ENCODE measurements at places on chromosomes 2 and 18.

DNA sequence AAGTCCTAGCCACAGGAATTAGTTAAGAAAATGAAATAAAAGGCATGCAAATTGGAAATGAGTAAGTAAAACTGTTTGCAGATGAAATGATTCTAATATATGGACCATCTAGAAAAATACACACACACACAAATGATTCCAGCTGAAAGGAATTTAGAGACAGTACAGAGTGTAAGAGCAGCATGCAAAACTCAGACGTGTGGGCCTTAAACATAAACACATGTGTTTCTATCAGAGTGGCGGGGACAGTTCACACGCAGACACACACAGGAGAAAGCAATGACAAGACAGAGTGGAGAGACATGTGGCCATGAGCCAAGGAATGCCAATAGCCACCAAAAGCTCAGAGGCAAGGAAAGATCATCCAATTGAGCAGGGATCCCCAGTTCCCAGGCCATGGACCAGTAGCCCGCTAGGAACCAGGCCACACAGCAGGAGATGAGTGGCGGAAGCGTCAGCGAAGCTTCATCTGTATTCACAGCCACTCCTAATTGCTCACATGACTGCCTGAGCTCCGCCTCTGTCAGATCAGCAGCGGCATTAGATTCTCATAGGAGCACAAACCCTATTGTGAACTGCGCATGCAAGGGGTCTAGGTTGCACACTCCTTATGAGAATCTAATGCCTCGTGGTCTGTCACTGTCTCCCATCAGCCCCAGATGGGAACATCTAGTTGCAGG is 155.4 kb downstream of the ARL4C start:
- DNase-seq: no peak

DNA sequence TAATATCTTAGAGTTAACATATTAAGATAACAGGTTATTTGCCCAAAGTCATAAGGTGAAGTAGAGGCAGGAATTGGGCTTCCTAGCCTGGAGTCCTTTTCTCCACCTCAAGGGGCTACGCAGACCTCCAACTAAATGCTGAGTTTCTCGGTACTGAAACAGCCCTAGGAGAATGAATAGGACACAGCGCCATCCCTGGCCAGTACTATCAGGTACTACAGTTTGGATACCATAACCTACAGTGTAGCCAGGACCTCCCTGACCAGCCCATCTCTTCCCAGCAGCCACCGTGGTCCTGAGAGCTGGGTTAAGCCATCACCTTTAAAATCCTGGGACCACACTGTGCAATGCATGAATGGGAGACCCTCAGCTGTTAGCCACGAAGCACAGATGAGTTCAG is 15.7 kb downstream of the CASP8 start:
- no peak for DNase-seq

GRCh38 chr2:152167065-152167464 is 8.5 kb downstream of the STAM2 start:
- peak; percentile 47 for DNase-seq

GRCh38 chr2:6970976-6971480 is 53.8 kb downstream of the RNF144A start:
- no peak for DNase-seq

- peak; percentile 62 for DNase-seq
These were observed 630 bp upstream of the PPP1R1C start for GRCh38 chr2:181984814-181985631.

DNA sequence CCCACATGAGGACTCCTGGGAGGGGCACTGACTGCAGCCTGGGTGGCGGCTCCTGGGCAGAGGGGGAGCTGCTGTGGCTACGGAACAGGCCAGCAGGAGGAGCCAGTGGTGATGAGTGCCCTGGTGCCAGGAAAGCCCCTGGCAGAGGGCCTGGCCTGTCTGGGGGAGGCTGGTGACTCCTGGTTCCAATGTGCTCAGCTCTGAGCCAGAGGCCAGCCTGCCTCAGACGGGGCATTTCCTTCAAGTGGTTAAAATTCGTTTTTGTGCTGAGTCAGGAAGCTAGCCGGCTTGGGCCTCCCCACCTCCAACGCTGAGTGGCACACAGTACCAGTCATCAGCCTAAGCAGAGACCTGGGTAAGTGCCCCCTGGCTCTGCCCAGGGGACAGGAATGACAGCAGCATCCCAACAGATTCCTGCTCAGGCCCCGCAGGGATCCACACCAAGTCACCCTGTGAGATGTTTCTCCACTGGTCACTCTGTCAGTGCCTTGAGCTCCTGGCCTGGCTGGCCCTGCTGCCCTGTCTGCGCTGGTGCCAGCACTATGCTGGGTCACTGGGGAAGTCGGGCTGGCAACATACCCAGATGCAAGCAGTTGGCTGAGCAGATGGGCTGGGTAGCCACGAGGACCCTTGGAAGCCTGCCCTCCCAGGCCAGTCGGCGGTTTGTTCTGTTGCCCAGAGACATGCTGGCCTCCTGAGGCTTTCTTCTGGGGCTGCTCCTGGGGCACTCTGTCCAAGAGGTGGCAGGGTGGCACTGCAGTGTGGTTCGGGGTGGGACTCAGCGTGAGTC is 7.1 kb upstream of the KLF11 start:
- DNase-seq: no peak

GRCh38 chr2:74020702-74021406 is 36.1 kb downstream of the TET3 start:
- DNase-seq: peak; percentile 7

GRCh38 chr2:147045113-147045512 is 799.7 kb upstream of the ACVR2A start:
- DNase-seq: peak; percentile 61

DNA sequence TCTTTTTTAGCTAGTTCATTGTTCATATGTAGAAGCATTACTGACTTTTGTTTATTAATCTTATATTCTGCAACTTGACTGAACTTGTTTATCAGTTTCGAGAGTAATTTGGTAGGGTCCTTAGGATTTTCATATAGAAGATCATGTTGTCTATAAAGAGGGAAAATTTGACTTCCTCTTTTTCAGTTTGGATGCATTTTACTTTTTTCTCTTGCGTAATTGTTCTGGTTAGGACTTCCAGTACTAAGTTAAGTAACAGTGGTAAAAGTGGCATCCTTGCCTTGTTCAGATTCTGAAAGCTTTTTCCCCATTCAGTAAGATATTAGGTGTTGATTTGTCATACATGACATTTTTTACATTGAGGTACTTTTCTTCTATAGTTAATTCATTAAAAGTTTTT is 726.0 kb downstream of the KCNJ3 start:
- peak; percentile 68 for DNase-seq

DNA sequence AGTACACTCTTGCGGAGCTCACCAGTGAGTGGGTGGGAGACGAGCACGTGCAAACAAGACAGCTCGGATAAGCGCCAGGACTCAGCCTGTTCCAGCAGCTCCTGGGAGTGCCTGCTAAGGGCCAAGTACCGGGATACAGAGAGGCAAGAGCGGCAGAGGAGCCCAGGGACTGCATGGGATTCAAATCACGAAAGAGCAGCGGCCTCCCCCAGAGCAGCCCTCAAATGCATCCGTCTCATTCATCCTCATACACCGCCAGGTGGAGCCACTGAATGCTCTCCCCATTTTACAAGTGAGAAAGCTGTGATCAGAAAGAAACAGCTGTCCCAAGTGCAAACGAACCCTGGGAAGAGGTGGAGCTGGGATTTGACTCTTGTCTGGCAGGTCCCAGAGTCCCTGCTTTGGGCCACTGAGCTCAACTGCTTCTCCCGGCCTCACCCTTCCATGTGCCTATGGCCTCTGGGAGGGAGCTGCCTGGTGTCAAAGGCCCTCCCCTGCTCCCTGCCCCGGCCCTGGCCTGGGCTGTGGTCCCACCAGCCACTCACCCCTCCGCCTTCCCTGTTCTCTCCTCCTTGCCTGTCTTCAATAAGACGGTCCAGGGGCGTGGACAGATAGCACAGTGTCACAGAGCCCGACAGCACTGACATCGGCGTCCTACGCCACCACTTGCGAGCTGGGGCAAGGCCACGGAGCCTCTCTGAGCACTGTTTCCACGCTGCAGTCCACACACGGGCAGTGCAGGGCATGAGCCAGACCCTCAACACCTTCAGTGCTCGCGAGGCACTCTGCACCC is 72.8 kb upstream of the TAF1B start:
- peak; percentile 68 for DNase-seq

GRCh38 chr2:158459161-158460003 is 2.6 kb downstream of the PKP4 start:
- peak; percentile 49 for DNase-seq

- DNase-seq: no peak
These were observed 39.6 kb downstream of the POLR1A start for GRCh38 chr2:86066007-86066578.

GRCh38 chr2:115294999-115295398 is 852.6 kb downstream of the DPP10 start:
- DNase-seq: peak; percentile 38
